Stimulated activated CD4-positive, alpha-beta T cell treated with anti-CD3 and anti-CD28 coated beads, Interleukin-15, amount 100 ng/mL, for 1 hour (primary cell): ENCODE measurements at places on chromosomes 4 and X.

- DNase-seq = no peak
These were observed 81.3 kb downstream of the STIM2 start for GRCh38 chr4:26941951-26942350.

GRCh38 chrX:132077912-132078311 is 49.9 kb downstream of the FRMD7 start:
- DNase-seq = no peak

GRCh38 chr4:158315706-158316105 is 105.4 kb downstream of the TMEM144 start:
- no peak for DNase-seq

GRCh38 chr4:160611181-160611580 is 1508.3 kb downstream of the RAPGEF2 start:
- DNase-seq = no peak

GRCh38 chrX:22392133-22392948 is 119.6 kb downstream of the CBLL2 start:
- no peak for DNase-seq

- DNase-seq = no peak
These were observed 402.4 kb upstream of the NDST4 start for GRCh38 chr4:115515772-115516171.

- DNase-seq = no peak
These were observed 368.6 kb downstream of the TMA16 start for GRCh38 chr4:163863082-163863481.

DNA sequence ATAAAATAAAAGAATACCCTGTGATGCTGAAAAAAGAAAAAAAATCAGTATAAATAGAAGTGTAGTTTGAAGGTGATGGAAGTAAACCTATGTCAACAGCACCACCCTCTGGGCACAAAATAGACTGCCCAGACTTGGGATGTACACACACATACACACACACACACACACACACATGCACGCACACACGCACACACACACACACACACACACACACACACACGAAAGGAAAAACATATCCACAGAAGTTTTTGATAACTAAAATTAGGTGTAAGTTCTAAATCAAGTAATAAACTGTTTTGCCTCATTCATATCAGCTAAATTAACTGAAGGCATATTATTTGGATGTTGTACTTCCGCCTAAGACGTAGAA is 40.5 kb downstream of the ANXA5 start:
- DNase-seq = no peak

DNA sequence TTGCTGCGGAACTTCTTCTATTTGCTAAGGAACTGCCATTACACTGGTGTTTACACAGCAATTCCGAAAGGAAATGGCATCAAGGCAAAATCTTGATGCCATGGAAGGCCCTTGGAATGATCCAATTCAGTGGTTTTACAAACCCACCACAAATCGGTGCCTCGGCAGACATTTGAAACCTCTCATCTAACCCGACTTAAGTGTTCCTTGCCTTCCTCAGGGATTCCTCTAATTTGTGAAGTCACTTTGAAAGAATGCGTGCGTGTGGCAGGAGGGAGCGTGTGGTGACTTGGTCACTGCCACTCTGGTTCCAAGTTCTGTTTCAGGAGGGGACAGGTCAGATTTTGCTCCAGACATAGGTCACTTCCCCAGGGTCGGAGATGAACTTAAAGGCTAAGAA is 4.8 kb downstream of the NOP14 start:
- DNase-seq = no peak

DNA sequence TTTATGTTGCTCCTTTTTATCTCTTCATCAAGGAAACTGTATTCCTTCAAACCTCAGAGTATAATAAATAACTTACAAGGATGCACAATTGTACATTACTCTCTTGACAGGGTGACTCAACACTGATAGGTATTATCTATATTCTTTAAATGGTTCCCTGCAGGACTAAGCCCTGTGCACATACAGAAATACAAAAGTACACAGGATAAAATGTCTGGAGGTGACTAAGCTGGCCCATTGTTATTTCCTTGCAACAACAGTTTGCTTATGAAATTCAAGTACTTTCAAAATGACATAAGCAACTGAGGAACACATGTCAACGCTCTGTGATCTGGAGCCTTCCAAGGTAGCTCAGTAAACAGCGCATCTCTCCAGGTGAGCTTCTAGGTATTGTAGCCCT is 83.8 kb upstream of the RPL34 start:
- no peak for DNase-seq

GRCh38 chr4:75696071-75696470 is 22.9 kb upstream of the G3BP2 start:
- DNase-seq = no peak

- no peak for DNase-seq
These were observed 70.5 kb downstream of the AGTR2 start for GRCh38 chrX:116241001-116241400.

DNA sequence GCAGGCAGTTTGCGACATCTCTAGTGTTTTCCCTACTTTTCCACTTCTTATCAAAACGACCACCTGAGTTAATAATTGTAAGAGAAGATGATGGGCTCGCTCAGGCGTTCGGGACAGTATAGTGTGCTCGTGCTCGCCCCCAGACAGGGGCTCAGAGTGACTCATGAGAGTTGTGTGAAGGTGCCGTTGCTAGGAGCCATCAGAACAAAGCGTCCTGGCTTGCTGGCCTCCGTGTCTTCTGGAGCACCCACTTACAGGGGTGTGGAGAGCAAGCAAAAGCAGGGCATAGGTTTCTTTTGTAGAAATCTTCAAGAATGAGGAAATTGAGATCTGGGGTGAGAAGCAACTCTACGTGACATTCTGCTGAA is 73.0 kb upstream of the ADGRG2 start:
- no peak for DNase-seq

GRCh38 chrX:9878146-9878820 is 88.9 kb upstream of the CLDN34 start:
- DNase-seq = no peak

DNA sequence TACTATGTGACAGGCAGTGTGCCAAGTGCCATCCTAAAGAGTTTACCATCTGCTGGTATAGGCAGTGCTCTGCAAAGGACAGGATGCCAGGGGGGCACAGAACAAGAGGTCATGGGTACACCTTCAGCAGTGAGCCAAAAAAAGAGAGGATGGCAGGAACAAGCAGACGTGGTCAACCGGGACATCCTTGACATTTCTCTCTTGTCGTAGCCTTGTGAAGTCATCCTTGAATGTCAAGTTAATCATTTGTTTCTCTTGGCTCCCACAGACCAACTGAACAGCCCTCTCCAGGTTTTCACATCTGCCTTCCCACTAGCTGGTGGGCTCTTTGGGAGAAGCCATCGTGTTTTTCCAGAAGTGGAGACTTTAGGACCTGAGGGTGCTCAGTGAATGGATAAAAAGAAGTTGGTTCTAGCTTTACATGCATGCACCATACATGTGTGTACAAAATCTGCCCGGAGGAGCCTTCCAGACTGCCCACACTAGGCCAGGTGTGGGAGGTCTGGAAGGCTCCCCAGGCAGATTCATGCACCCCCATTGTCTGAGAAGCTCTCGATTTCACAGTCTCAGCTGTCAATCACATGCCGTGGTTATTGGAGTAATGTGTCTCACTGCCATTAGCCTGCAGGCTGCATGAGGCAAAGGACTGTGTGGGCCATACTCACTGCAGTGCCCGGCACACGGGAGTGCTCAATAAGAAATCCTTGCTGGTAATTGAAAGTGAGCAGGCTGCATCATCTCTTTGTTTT is 16.4 kb downstream of the PNMA6F start:
- DNase-seq = no peak

GRCh38 chrX:21632027-21632426 is 26.1 kb downstream of the KLHL34 start:
- DNase-seq = no peak

DNA sequence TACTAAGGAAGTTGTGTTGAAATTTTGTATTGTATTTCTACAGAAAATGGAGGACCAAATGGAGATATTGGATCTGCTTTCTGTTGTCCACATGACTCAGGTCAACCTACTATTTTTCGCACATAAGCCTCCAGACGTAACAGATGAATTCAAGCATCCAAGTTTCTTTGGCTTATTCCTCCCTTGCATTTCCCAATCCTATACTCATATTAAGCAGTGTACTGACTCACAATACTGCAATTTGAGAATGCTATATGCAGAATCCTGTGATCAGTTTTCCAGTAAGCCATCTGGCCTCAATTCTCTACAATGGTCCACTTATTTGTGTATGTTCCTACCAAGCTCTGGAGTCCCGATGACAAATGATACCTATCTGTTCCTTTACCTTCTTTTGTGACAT is 75.7 kb downstream of the ASB9 start:
- no peak for DNase-seq

DNA sequence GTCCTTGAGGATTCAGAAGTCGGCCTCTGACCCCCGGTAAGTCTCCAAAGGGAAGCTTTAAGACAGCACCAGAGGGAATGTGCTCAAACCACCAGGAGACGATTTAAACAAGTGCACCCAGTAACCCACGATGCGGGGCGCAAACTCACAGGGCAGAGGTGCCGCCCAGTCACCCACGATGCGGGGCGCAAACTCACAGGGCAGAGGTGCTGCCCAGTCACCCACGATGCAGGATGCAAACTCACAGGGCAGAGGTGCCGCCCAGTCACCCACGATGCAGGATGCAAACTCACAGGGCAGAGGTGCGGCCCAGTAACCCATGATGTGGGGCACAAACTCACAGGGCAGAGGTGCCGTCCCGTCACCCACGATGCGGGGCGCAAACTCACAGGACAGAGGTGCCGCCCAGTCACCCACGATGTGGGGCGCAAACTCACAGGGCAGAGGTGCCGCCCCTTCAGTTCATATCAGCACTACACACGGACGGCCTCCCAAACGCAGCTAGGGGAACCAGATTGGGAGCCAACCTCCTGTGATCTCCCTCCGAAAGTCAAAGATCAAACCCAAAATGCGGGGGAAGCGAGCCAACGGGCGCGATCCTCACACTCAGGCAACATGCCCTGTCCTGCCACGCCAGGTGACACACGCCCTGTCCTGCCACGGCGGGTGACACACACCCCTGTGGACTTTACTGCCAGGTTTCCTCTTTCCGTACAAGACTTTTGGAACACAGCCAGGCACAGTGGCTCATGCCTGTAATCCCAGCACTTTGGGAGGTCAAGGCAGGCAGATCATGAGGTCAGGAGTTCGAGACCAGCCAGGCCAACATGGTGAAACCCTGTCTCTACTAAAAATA is 11.3 kb downstream of the PPP2R3B start:
- DNase-seq = no peak

DNA sequence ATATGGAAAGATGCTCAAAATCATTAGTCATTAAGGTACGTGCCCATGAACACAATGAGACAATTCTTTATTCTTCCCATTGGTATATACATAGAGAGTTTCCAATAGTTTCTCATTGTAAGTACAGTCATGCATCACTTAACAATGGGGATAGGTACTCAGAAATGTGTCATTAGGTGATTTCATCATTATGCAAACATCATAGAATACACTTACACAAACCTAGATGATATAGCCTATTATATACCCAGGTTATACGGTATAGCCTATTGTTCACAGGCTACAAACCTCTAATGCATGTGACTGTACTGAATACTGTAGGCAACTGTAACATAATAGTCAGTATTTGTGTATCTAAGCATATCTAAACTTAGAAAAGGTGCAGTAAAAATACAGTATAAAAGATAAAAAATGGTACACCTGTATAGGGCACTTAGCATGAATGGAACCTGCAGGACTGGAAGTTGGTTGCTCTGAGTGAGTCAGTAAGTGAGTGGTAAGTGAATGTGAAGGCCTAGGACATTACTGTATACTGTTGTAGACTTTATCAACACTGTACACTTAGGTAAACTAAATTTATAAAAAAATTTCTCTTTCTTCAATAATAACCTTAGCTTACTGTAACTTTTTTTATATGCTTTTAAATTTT is 49.6 kb downstream of the KLHL13 start:
- no peak for DNase-seq

GRCh38 chrX:124392794-124393193 is 46.4 kb downstream of the SH2D1A start:
- DNase-seq = no peak

DNA sequence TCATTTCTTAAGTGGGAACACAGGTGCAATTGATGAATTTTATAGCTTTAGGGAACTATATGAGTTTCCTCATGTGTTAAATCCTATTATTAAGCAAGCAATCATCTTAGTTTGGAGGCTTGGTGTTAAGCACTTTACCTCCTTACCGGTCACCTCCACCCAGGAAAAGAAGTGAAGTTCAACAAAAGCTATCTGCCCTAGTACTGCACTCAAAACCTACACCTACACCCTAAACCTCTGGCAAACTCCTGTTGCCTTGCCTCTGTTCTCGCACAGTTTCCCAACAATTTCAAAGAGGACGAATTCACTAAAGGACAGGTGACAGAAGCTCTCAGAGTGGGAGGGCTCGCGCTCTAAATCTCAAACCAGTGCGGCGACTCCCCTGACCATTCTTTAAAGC is 85.7 kb upstream of the TENT5D start:
- DNase-seq = no peak

DNA sequence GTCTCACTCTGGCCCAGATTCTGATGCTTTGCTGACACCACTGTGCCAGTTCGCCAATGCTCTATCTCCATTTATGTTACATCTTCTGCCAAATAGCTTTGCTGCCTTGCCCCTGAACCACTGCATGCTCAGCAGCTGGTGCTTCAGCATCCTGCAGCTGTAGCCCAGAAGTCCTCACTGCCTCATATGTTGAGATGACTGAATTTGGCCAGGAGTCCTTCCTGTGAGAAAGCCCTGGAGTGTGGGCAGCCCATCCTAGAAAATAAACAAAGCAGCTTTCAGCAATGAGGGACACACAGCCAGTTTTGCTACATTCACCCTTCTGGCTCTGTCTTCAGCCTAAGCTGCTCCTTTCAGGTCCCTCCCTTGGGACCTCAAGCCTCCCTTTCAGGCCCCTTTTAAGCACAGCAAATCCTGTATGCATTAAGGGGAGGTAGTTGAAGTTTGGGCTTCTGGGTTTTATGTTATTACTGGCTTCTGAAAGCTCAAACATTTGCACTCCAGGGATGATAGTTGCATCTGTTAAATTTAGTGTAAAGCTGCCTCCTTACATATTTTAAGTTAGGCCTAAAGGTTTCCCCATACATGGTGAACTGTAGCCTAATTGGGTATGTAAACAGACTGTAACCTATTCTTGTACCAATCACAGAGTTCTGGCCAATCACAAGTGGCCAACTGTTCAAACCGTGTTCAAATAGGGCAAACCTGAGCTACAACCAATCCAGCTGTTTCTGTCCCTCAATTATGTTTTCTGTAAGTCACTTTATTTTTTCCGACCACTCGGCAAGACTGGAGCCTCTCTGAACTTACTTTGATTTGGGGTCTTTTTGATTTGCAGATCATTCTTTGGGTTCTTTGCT is 2.1 kb upstream of the TMEM165 start:
- no peak for DNase-seq

DNA sequence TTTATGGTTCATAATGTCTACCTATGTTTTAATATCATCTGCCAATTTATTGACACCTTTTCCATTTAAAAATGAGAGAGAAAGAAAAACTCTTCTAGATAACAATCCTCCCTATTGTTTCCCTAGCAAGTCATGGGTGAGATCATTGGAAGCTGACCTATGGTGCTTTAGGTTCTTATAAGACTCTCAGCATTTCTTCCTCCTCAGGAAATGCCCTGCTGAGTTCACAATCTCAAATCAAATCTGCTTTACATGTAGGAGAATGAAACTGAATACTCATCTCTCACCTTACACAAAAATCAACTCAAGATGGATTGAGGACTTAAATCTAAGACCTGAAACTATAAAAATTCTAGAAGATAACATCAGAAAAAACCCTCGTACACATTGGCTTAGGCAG is 267.4 kb downstream of the RAPGEF2 start:
- DNase-seq = no peak

- no peak for DNase-seq
These were observed 56.5 kb downstream of the ARAP2 start for GRCh38 chr4:36187723-36188333.
